ENCODE measurements at places on chromosomes 6 and 20. TPM values are rescaled to one million over a fixed set of nuclear protein-coding genes. Genes with fewer than 3 reads are reported as not detected.

DNA sequence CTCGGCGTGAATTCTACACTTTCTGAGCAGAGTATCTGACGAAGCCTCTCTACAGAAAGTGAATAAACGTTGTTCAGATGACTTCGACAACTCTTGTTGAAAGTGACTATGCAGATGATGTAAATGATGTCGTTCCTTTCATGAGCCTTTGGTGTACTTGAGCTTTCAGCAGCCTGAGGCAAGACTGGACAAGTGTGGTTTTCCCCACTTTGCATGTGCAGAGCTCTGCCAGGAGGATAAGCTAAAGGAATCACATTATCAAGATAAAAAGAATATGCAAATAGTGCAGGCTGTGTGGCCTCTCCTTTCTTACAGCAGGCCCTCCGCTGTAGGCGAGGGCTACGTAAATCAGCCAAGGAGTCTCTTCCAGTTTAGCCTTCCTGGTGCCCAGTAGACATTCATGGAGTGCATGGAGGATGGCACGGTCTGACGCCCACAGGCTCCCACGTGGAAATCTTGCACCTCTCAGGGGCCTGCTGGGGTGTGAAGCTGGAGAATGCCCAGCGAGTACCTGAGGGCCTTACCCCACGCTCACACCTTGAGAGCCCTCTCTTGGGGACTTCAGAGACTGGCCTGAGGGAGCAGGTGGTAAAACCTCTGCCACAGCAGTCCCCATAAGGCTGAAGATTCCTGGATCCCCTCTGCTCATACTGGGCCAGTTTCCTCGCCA, 54.9 kb downstream of the RPP40 start:
- no peak for DNase-seq

The SENP6 gene
- 78.8 TPM for total RNA-seq

GRCh38 chr6:47690791-47691190, 7.6 kb upstream of the ADGRF4 start:
- no peak for DNase-seq

DNA sequence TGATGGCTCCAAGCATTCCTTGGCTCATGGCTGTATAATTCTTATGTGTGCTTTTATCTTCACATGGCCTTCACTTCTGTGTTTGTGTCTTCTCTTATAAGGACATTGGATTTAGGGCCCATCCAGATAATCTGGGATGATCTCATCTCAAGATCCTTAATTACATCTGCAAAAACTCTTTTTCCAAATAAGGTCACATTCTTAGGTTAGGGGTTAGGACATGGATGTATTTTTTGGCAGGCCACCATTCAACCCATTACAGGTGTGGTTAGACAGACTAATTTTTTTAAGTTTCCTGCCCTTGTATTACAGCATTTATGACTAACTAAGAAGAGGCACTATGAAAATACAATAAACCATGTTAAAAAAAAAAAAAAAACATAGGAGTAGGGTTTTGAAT, 254.0 kb downstream of the TPBG start:
- DNase-seq, result no peak

The OPRM1 gene
- total RNA-seq, result 0.98 TPM

DNA sequence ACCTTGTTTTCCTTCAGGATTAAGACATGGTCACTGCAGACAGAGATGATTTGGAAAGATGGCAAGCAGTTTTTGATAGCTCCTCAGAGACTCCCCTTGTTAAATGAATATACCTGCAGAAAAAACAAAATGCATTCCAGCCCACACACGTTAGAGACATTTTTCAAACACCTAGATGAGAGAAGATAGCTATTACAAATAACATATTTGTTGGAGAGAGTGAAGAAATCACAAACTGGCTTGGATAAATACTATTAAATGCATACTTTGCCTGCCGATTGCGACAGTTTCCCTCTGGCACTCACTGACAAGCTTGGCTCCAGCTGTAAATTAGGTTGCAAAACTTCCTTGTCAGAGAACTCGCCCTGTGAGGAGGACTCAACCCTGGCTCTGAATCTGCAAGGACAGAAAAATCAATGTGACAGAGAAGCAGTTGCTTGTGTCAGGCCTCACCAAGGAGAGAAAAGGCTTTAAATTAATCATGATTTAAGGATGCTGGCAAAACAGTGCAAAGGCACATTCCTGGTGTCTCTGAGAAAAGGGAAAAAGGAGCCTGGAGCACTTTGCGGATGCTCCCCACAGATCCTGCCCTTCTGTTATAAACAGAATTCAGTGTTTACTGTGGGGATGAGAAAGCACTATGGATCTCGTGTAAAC, 423.7 kb upstream of the MARCKS start:
- DNase-seq, result no peak

The ZC3H12D gene
- 2.2 TPM for total RNA-seq

The SFTA2 gene
- not detected for total RNA-seq

The PLCB4 gene
- total RNA-seq, result 12.0 TPM

The SPATS1 gene
- not detected for total RNA-seq

DNA sequence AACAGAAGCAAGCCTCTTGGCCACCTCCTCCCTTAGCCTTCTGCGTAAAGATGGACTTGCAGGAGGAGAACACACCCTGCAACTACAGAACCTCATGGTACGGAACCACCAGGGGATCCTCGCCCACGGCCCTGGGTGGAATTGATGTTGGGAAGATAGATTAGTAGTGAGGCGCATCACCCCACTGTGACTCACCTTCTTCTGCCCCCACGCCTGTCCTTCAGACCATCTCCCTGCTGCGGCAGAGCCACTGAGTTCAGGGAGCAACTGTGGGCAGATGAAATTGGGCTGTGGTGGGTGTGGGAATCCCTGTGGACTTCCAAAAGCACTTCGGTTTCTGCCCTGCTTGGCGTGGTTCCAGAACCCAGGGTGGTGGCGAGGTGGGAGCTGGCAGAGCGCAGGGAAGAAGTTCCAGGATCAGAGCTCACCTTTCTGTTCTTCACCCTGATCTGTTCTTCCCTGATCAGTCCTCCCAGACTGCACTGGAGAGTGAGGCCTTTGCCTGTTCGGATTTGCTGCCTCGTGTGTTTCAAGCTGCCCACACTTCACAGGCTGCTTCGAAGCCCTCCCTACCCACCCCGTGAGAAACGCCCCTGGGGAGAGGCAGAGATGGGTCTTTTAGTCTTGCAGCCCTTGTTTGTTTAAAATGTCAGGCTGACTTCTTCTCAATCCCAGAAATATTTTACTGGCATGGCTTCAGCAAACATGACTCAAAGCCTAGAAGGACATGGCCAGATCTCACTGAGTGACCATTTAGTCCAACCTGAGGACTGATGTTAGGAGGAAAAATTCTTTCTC, 92.8 kb upstream of the MLN start:
- no peak for DNase-seq

The NRSN1 gene
- 1.5 TPM for total RNA-seq

The GPLD1 gene
- total RNA-seq, result 15.7 TPM

- no peak for DNase-seq
Observed at GRCh38 chr6:37207903-37208456, 38.0 kb downstream of the PIM1 start.

The C6orf136 gene
- total RNA-seq, result 15.7 TPM

DNA sequence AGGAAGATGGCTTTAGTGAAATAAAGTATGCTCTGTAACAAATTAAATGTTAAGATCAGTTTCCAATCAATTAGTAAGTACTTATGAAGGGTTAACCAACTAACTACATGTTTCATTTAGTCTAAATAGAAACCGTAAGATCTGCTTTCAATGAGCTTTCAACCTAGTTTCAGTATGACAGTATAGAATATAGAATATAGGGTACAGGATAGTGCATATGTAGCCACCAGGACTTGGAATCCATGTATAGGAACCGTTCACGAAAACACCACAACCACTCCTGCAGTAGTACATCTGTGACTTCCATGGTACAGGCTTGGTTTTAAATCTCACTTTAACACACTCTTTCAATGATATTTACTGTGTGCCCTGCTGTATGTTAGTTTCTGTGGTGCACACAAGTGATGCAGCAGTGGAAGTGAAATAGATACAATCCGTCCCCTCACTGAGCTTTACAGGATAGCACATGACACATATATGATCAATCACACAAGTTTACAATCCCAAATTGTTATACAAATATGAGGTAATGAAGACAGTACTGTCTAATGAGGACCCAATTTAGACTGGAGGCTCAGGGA, 479.7 kb upstream of the MARCKS start:
- DNase-seq, result no peak

The C6orf141 gene
- 14.2 TPM for total RNA-seq

- DNase-seq, result no peak
Observed at GRCh38 chr6:13924949-13925881, at the start of gene RNF182. Gene RNF182, plus strand, starts transcription at chr6:13924952. Its CDS starts 52,168 bp downstream, at chr6:13977120.

- no peak for DNase-seq
Observed at GRCh38 chr20:32203356-32204204, 4.0 kb downstream of the PLAGL2 start.

DNA sequence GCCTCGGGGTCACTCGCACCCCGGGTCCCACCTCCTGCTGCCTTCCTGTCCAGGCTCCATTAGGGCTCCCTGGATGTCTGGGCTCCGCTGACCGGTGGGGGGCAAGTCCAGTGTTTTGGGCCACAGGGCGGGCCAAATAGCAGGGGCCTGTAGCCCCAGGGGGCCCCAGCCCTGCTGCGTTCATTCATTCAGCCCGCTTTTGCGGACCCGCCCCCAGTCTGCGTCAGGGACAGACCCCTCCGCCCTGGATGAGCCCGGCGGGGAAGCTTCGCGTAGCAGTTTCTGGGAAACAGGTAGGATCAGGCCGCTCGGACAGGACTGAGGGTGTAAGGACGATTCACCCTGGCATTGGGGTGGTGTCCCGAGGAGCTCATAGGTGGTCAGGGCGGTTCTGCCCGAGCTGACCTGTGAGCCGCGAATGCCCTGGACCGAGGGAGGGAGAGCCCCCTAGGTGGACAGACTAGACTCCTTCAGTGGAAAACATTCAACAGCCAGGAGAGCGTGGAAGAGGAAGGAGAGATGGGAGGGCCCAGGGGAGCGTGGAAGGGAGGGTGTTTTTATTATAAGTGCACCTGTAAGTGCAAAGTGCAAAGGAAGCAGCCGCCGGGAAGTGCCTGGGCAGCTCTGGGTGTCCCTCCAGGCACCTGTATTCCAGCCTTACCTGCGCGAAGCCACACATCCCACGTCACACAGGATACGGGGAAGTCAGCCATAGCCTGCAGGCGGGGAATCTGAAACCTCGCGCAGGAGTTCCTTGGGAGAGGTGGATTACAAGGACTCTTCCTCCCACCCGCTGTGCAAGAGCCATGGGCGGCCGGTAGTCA, 662 bp downstream of the ENTPD6 start:
- peak; percentile 91 for DNase-seq

DNA sequence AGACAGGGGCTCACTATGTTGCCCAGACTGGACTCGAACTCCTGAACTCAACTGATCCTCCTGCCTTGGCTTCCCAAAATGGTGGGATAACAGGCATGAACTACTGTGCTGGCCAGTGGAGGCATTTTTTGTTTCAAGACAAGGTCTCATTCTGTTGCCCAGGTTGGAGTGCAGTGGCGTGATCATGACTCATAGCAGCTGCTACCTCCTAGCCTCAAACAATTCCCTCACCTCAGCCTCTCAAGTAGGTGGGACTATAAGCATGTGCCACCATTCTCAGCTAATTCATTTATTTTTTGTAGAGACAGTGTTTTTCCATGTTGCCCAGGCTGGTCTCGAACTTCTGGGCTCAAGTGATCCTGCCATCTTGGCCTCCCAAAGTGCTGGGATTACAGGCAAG, 17.2 kb downstream of the ENPP3 start:
- DNase-seq, result no peak

The MAS1 gene
- 0.49 TPM for total RNA-seq

GRCh38 chr6:159461266-159461665, 231.8 kb downstream of the SOD2 start:
- no peak for DNase-seq

DNA sequence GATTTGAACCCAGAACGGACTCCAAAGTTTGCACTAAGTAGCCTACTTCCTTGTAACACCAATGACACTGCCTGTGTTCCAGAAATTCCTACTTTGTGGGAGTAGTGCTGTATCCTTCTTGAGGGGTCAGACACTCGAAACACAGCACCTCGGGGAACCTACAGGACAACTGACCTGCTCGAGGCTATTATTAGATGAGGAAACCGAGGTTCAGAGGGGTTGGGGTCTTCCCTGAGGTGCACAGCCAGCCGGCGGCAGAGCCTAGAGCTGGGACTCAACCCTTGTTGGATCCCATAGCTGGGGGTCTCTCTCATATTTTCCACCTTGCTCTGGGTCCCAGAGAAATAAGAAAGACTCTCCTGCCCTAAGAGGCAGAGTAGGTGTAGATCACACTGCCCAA, 89.8 kb upstream of the PTPN1 start:
- no peak for DNase-seq

- DNase-seq, result no peak
Observed at GRCh38 chr6:108563292-108563691, 2.6 kb downstream of the FOXO3 start.

- no peak for DNase-seq
Observed at GRCh38 chr6:161667957-161668356, 394.1 kb upstream of the AGPAT4 start.

DNA sequence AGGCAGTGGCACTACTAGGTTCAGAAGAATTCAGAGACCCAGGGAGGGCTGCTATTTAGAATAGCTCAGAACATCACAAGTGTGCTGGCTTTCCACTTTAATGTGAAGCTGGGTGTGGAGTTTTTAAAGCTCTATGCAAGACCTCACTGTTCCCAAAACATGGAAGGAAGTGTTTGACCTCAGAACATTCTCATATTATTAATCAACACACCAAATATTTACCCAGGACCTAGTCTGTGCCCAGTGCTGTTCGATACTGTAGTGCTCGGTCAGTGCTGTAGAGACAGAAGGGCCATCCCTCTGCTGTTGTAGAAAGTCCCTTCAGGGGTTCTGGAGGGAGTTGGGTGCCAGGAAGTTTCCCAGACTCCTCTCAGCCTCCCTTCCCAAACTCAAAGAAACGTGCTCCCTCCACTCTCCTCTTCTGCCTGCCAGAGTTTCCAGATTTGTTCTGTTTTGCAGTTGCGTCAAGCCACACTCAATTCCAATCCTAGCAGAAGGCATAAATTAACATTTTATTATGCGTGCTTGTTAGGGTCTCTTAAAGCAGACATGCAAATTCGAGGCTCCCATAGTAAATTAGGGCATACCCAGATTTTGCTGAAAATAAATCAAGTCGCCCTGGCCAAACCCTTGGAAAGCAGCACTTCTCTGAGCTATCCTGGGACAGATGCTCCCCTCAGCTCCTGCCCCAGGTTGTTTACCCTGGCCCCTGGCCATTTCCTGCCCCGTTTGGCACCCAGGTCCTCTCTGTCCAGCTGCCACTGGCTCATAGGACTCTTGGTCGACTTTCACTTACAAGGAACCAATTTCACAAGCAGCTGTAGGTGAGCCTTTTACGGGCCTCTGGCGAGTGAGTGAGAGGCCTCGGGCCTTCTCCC, 248.6 kb downstream of the HIVEP2 start:
- DNase-seq, result no peak

The CST2 gene
- not detected for total RNA-seq

The RSPO4 gene
- total RNA-seq, result not detected

- DNase-seq, result no peak
Observed at GRCh38 chr20:42099101-42099500, 480.9 kb upstream of the CHD6 start.

- DNase-seq, result no peak
Observed at GRCh38 chr6:79605061-79605460, 26.1 kb upstream of the SH3BGRL2 start.

DNA sequence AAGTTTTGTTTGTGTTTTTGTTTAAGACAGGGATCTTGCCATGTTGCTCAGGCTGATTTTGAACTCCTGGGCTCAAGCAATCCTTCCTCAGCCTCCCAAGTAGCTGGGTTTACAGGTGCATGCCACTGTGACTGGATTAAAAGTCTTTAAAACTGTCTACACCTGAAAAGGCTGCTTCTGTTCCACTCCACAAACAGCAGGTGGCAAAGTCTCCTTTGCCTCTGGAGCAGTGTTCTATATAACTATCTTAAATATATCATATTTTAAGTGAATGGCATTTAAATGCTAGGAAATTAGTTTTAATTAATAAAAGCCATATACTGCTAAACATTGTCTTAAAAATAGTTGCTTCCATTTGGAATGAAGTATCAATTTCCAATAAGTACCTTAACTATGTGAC, 89.2 kb upstream of the BCLAF1 start:
- DNase-seq, result no peak

All from vagina (tissue), 2 donors.